ENCODE measurements at places on chromosomes 16 and 17.

- no peak for DNase-seq
Observed at GRCh38 chr17:12953156-12953555, 64.7 kb downstream of the ELAC2 start.

GRCh38 chr16:84182104-84182503 lies 4.8 kb downstream of the TAF1C start:
- DNase-seq = no peak

DNA sequence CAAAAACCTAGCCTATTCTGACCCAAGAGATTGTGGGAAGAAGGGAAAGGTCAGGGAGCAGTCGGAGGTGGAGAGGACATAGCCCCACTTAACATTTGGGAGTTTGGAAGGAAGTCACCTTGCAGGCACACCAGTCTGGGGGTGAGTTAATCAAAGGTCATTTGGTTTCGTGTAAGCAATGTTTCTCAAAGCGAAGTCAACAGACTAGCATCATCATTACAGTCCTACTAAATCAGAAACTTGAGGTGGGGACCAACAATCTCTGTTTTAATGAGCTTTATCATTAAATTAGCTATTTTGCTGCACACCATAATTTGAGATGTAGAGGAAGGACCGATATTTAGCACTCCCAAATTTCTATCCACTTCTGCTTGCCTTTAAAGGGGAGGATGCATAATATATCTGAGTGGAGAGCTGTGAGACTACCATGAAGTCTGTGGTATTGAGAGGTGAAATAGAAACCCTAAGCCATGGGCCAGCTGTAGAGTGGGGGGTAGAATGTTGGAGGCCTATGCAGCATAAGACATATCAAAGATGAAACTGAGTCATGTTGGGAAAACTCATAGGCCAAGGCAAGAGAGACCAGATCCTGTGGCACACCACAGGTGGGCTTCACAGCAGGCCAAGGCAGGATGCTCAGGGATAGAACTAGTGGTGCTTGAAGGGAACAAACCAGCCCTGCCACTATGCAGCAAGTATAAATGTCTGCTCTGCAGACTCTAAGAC lies 141.7 kb upstream of the ANKFN1 start:
- no peak for DNase-seq

GRCh38 chr17:9028988-9029570 lies 7.8 kb downstream of the NTN1 start:
- no peak for DNase-seq

DNA sequence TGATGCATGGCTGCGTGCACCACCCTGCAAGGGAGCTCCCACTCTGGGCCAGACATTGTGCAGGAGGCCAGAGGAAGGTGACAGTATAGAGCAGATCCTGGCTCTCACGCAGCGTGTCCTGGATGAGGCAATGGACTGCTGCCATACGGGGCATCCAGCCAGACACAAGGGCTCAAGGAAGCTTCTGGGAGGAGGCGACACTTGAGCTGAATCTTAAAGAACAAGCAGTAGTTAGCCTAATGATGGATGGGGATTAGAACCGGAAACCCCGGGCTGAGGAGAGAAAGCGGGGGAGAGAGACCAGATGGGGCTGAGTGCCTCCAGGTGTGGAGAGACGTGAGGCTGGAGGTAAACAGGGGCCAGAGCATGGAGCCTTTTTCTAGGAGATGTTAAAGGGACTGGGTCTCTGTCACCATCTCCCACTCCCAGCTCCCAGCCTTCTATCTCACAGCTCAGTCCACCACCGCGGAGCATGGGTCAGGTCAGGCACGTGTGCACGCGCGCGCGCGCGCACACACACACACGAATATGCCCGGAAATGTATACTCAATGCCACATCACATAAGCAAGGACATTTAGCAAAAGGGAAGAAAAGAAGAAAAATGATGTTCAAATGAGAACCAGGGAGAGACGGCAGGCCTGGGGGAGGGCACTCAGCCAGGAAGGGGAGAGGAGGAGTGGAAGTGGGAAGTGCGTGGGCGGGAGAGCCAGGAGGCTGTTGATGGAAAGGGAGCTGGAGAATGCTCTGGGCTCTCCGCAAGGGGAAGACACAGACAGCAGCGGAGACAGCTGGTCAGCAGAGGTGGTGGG lies 46.3 kb downstream of the CCDC42 start:
- no peak for DNase-seq

DNA sequence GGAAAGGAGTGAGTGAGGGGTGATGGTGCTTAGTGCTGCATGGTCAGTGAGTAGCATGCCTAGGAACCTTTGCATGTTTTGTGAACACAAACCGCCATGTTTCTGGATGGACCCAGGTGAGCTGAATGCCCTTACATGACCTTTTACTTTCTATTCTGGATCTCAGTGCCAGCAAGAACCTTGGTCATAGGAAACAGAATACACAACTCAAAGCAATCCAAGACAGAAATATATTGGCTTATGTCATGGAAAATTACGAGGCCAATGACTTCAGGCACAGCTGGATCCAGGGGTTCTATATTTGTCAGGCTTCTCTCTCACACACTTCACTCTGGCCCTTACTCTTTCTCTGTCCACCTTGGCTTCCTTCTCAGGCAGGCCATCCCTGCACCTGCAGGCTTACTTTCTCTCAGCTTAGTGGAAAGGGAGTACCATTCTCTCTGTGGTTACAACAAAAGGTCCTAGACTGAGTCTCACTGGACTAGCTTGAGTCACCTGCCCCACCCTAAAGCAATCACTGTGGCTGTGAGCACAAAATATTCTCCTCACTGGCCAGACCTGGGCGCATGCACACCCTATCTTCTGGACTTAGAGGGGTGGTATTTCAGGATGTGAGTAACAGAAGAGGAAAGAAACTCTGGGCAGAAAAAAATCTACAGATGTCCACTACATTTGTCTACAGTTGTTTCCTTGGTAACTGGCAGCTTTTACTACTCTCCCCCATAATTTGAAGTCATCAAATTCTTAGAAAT lies 20.4 kb upstream of the CPNE2 start:
- no peak for DNase-seq

GRCh38 chr17:77757561-77757898 lies 201.0 kb upstream of the TNRC6C start:
- DNase-seq = no peak

All from NCI-H1930 (cell line).